ENCODE measurements at places on chromosomes 7 and 10.

DNA sequence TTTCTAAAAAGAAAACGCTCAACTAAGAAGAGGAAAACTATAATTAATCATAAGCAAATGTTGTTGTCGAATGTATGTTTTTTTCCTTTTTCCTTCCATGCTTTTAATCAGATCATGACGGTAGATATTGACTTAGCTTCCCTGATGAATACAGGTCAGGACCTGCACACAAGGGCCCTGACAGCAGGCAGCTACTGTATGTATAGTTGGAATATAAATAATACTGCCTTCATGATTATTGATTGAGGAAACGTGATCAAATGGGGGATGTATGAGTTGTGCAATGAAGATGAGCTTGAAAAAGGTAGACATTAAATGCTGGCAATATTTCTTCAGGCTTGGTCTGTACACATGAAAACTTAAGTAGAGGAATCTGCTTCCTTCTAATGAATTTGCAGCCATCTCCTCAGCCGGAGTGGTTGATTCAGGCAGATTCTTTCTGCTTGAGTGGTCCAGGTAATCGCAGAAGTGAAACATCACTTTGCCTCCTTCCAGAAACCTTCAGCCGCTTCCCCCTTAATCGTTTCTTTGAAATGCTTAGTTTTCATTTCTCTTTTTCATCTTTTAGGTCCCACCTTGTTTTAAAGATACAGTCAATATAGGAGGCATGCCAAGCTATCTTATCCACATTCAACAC, 656.5 kb downstream of the SDK1 start:
- DNase-seq: no peak

GRCh38 chr7:21753071-21753470, 192.6 kb downstream of the CDCA7L start:
- no peak for DNase-seq

DNA sequence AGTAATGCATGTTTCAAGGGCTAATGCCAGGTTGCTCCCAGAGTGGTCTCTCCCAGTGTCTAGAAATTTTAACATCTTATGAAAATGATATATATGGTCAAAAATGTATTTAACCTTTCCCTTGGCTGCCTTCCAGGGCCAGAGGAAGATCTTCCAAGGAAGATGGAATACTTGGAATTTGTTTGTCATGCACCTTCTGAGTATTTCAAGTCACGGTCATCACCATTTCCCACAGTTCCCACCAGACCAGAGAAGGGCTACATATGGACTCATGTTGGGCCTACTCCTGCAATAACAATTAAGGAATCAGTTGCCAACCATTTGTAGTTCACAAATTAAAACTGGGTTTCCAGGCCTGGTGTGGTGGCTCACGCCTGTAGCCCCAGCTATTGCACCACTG, 9.0 kb downstream of the GATAD1 start:
- DNase-seq: no peak

GRCh38 chr7:45421806-45422205, 152.4 kb upstream of the ADCY1 start:
- DNase-seq: no peak

GRCh38 chr7:47428768-47429472, 153.0 kb downstream of the TNS3 start:
- no peak for DNase-seq

DNA sequence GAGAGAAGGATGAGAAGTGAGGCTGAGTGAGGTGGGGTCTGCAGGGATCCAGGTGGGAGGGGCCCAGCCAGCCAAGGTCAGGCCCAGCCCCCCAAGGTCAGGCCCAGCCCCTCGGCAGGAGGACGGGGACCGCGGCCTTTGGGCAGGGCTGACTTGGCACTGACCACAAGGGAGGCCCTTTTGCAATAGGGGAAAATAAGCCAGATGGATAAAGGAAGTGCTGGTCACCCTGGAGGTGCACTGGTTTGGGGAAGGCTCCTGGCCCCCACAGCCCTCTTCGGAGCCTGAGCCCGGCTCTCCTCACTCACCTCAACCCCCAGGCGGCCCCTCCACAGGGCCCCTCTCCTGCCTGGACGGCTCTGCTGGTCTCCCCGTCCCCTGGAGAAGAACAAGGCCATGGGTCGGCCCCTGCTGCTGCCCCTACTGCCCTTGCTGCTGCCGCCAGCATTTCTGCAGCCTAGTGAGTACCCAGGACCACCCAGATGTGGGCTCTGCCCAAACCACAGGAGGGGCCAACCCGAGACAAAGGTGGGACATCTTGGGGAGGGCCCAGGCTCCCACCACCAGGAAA, at the start of gene PILRA:
Gene PILRA (plus strand): TSS at position 227 of the 571 bp plus-strand sequence. CDS start 170 bp downstream, at position 397.
- no peak for DNase-seq

GRCh38 chr10:85043207-85043606, 714.8 kb downstream of the CCSER2 start:
- no peak for DNase-seq

- DNase-seq: no peak
Measured at GRCh38 chr7:47653550-47654411, 71.9 kb upstream of the TNS3 start.

DNA sequence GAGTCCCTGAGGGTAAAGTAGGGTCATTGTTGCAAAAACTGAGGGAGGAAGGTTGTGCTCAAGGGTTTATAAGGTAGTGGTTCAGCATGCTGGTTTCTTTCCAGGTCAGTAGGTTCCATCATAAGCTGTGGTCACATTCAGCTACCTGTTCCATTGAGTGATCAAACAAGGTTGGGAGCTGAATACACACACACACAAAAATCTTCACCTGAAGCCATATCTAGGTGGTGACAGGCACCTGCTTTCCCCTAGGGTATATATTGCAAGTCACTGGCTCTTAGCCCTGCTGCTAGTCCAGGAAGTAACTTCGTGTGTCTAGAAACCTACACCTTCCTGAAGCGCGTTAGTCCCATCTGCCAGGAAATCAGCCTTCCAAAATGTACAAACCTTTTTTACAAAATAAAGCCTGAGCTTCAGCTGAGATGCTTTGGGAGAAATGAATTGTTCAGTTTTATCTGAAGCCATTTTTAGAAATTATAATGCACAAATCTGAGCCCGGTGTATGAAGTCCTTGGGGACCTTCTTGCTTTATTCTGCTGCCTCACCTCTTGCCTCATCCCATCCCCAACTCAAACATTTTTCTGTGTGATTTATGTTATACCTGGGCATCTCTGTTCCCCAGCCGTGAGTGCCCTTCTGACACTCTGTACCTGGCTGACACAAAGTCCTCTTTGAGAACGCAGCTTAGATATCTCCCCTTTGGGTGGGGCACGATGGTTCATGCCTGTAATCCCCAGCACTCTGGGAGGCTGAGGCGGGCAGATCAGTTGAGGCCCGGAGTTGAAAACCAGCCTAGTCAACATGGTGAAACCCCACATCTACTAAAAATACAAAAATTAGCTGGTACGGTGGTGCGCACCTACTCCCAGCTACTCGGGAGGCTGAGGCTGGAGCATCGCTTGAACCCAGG, 10.6 kb upstream of the LAMTOR4 start:
- DNase-seq: no peak

GRCh38 chr7:142508251-142508650, 241.0 kb upstream of the PRSS1 start:
- DNase-seq: no peak

DNA sequence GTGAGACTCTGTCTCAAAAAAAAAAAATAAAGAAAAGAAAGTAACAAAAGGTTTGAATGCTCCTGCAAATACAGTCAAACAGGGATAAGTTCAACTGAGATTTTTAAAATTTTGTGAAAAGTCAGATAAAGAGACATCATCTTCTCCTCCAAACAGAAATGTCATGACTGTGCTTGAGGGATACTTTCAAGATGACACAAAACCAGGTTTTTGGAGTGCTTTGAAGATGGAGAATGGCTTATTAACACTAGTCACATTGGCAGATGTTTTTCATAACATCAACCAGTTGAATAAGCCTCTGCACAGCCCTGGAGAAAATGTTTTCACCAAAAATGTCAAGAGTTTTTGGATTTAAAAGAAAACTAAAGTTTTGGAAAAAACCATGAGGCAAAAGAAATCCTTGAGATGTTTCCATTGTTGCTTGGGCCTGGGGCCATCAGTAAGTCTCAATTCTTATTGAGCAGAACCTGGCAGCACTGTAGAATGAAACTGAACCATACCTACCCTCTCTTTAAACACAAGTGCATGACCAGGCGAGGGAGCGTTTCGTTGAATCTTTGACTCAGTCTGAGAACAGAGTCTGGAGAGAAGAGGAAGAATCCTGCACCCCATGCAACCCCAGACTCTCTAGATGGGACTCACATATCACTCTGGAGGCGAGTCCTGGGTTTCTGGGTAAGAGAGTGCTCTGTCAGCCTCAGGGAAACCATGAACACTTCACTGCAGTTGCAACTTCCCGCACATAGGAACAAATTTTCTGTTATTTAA, 37.4 kb upstream of the PRKCQ start:
- DNase-seq: no peak

DNA sequence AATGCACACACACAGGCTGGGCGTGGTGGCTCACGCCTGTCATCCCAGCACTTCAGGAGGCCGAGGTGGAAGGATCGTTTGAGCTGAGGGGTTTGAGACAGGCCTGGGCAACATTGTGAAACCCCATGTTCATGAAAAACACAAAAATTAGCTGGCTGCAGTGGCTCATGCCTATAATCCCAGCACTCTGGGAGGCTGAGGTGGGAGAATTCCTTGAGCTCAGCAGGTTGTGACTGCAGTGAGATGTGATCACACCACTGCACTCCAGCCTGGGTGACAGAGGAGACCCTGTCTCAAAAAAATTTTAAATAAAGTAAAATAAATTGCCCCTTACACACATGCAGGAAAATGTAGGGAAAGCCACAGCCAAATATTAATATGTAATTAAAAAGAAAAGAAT, 44.1 kb downstream of the RNF32 start:
- no peak for DNase-seq
